ENCODE measurements at places on chromosomes 5 and 9.
A peak's percentile ranks its signal among the peaks of the same experiment; 100 is the strongest.

DNA sequence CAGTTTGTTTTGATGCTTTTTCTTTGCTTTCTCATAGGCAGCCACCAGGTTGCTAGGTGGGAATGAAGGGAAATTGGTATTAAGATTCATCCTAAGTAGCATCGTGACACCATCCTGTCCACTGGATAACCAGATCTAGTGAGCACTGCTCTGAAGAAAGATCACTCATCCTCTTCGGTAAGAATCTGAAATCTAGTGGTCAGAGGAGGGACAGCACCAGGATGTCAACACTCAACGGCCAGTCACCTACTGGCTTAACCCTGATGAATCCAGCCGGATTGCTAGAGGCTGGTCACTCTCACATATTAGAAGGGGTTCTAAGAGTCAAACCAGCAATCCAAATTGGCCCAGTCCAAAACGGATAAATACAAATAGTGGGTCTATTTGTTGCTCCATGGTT is 50.8 kb downstream of the DCP2 start:
- no peak for DNase-seq

- DNase-seq = no peak
Measured at GRCh38 chr5:150674341-150674821, 13.3 kb downstream of the MYOZ3 start.

DNA sequence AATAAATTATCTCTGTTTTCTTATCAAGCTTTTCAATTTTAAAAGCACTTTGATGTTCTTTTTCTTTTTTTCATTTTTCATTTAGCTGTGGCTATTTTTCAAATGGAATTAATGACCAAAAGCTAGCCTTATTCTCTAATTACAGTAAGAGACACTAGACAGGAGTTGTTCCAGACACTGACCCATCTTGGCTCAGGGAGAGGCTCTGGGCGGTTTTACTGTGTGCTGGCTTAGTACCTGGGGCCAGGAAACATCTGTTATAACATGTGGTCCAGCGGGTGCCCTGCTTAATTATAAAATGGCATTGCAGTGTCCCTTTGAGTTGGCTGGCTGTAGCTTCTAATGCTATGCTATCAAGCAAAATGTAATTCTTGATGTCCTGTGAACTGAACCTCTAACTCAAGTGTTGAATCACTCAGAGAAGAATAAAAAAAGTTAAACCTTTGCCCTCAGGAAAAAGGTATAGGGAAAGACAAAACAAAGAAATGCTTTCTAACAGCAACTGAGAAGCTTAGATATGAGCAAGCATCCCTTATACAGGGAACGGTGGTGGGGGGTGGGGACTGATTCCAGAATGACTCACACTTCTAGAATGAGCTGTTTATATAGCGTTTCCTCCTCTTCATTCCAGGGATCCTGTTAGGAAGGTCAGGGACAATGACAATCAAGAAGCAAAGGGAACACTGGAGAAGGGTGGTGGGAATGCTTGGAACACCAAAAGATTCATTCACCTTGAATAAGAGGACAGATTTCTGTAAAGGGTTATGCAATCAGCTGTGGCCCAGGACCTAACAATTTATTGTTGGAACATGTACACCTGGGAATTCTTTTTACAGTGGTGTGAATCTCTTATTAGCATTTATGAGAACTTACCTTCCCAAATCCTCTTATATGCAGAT is 58.7 kb upstream of the NFIB start:
- peak; percentile 39 for DNase-seq

DNA sequence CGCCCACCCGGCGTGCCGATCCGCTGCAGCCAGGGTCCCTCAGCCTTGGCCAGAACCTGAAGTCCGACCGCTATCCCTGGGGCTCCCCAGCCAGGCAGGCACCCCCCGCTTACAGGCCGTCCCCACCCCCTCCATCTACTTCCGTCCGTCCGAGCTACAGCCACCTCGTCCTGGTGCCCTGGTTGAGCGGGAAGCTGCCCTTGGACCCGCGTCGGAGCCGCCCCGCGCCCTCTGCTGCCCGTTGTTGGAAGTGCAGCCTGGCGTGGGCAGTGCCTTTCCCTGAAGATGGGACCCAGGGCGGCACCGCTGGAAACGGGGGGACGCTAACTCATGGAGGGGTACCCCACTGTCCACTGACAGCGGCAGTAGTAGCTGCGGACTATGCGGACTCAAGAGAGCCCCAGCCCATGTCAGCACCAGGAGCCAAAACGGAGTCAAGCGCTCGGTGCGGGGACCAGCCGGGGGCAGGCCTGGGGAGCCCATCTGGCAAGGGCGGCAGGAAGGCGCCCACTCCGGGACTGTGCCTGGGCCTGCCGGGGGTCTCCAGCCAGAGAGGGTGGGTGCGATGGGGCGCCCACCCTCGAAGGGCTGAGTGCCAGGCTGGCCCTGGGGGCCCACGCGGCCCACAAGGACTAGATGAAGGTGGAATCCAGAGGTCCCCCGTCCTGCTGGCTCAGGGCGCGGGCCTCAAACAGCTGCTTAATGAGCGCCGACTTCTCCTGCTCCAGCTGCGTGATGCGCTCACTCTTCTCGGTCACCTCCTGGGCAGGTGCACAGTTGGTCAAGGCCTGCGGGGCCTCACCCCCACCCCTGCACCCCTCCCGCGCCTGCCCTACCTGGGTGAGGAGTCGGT is 6.1 kb downstream of the SAPCD2 start:
- no peak for DNase-seq

DNA sequence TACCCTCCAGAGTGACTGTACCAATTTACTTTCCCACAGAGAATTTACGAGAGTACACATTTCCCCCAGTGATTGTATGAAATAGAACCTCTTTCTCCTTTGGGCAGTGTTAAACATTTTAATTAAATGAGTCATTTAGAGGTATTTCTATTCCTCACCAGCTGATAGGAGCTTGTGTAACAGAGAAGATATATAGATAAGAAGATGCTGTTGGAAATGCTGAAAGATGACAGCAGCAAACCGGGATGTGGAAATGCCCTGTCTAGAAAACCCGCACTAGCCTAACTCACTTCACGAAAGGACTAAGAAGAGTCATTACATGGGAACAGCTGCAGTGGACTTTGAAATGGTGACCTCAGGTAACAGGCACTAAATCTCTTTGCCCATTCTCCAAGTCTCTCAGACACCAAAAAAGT is 68.3 kb downstream of the LPAR1 start:
- DNase-seq = peak; percentile 61

GRCh38 chr5:30197662-30198061 is 995.8 kb upstream of the CDH6 start:
- DNase-seq = no peak

DNA sequence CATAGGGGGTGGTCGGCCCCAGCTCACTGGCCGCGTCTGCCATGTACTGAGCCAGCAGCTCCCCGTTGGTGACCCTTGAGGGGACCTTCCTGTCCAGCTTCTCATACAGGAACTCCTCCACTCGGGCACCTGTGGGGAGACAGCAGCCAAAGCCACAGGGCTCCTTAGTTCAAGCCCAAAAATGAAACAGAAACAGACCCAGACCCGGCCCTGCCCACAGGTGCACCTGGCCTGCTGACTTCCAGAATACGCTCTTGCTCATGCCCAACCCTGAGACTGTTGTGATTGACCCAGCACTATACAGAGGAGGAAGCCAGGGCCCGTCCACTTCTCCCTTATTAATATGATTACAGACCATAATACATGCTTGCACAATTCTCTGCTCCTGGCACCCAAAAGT is 7.0 kb downstream of the SH3GLB2 start:
- no peak for DNase-seq

Data from fibroblast of skin of left biceps (primary cell).